ENCODE measurements at places on chromosomes 3 and 15.

- no peak for DNase-seq
These were observed 138.9 kb upstream of the SGO1 start for GRCh38 chr3:20324664-20325478.

DNA sequence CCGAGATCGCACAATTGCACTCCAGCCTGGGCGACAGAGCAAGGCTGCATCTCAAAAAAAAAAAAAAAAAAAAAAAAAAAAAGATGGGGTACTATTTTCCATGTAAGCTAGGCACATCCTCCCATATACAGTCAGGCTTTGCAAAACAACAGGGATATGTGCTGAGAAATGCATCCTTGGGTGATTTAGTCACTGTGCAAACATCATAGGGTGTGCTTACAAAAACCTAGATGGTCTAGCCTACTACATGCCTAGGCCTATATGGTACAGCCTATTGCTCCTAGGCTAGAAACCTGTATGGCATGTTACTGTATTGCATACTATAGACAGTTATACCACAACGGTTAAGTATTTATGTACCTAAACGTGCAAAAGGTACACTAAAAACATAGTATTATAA lies 75.0 kb downstream of the TTBK2 start:
- no peak for DNase-seq

- no peak for DNase-seq
These were observed 443.2 kb upstream of the TBL1XR1 start for GRCh38 chr3:177640319-177640965.

DNA sequence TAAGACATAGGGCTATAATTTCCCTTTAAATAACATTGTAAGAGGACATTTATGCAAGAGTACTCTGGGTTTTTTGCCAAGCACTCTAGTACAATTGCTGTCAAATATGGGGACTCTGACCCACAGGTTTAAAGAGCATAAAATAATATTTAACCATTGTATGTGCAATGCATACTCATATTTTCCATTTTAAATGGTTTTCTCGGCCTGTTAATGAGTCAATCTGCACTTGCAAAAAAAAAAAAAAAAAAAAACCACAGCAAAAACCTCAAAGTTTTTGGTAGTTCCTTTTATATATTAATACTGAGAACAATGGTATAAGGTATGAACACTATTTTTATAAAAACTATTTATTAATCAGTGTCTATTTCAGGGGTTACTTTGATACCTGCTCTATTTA lies 304.0 kb upstream of the CBLB start:
- DNase-seq = no peak

DNA sequence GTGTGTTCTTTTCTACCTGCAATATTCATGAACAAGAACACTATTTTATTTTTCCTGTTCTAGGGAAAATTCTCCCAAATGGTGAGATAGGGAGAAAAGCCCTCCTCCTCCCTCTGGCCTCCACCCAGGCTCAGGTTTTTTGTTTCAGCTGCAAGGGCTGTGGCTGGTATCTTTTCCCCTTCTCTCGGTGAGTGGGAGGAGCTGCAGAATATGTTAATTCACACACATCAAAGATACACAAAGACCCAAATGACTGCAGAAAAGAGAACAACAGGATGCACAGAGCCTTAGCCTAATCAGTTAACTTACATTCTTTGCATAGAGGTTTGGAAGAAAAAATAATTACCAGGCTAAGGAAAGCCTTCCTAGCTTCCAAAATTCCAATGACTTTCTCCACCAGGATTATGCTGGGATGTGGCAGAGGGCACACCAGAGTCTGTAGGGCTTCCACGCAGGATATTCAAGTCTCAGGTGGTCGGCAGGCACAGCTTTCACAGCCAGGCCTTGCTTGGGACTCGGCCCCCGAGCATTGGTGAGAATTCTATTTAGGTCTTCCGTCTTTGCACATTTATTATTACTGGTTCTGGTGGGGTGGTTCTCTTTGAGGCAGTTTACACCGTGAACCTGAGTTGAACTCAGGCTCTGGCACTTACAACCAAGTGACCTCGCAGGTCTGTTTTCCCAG lies 64.9 kb downstream of the ABHD5 start:
- DNase-seq = no peak

DNA sequence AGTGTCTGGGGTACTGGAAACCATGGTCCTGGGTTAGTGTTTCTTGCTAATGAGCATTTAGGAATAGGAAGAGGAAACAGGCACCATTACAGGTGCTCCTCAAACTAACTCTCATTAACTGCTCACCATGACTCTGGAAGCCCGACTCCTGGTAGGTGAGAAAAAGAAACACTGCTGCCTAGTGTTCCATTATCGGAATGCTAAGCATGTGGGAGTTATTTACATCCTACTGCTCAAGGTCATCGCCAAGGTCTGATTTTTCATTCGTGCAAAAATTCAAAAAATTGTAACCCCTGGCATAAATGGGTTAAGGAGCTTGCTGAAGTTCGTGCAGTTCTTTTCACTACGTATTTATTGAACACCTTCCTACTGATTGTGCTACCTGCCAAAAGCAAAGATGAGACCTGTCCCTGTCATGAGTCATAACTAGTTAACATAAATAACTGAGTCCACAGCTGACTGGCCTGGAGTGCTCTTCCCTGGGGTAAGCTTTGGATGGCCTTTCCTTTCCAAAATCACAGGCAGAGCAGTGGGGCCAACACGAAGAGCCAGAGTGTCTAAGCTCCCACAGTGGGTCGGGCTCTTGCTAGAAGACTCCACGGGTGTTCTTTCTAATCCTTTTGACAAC lies 22.7 kb upstream of the PAQR5 start:
- DNase-seq = no peak

DNA sequence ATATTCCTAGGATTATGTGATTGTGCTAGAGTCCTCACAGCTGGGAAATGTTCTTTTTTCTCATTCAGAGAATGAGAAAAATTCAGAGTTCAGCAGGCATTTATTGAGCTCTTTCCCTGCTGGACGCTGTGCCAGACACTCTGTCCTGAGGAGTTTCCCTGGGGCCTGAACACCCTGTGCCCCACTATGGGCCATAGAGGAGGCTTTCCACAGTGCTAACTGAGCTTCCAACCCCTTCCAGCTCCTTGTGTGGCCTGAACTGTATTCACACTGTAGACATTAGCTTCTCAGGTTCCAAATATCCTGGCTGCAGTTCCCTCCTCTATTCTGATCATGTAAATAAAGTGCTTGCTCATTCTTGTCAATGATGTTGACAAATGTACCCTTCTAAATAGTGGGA lies 10.0 kb downstream of the ABHD2 start:
- DNase-seq = no peak

GRCh38 chr15:25671132-25671531 lies 192.0 kb downstream of the ATP10A start:
- no peak for DNase-seq

DNA sequence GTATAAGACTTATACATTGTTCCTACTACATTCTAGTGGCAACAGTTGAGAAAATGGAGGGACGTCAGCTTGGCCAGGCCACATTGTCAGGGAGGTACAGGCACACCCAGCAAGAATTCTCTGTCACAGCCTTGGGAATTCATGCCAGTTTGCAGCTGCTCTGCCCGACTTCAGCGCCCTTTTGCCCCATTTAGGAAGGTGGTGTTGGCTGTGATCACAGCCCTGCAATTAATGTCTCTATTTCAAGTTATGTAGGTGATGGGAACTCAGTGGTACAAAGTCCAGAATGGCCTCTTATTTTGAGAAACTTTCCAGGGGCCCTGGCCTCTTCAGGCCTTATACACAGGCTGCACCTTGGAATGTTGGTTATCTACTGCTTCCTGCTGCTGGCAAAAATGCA lies 26.7 kb downstream of the AMOTL2 start:
- no peak for DNase-seq

DNA sequence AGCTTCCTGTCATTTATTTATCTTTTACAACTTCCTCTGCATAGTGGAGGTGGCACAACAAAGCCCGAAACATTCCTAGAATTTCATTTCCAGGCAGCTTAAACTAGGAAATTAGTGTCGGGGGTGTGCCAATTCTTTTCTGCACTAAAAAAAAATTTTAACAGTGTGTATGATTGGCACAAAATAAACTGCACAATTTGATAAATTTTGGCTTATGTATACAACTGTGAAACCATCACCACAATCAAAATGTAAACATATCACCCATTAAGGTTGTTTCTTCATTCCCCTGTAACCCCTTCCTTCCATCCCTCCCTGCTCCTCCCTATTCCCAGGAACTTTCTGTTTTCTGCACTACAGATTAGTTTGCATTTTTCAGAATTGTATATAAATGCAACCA lies 54.7 kb downstream of the RPL39L start:
- no peak for DNase-seq

- DNase-seq = no peak
These were observed 168.7 kb upstream of the TMCO5A start for GRCh38 chr15:37765786-37766185.

GRCh38 chr15:77478051-77478450 lies 57.4 kb downstream of the HMG20A start:
- DNase-seq = no peak

DNA sequence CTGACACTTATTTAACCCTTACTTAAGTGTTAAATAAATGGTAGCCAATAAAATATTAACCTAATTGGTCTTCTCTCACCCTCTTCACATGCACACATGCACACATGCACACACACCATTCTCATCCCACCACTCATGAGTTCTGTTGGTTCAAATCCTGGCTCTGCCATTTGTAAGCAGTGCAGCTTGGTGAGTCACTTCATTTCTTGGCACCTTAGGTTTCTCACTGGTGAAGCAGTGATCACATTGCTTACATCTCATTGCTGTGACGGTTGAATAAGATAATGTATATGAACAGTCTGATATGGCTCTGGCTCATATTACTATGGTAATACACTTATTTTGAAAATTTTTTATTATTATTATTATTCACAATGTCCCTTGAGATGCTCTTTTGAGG lies 33.8 kb downstream of the RIOX2 start:
- DNase-seq = no peak

GRCh38 chr15:45333550-45333949 lies 44.8 kb downstream of the GATM start:
- DNase-seq = no peak

- DNase-seq = no peak
These were observed 22.0 kb downstream of the STARD5 start for GRCh38 chr15:81301815-81302399.

GRCh38 chr3:14407203-14407602 lies 4.8 kb downstream of the SLC6A6 start:
- no peak for DNase-seq

DNA sequence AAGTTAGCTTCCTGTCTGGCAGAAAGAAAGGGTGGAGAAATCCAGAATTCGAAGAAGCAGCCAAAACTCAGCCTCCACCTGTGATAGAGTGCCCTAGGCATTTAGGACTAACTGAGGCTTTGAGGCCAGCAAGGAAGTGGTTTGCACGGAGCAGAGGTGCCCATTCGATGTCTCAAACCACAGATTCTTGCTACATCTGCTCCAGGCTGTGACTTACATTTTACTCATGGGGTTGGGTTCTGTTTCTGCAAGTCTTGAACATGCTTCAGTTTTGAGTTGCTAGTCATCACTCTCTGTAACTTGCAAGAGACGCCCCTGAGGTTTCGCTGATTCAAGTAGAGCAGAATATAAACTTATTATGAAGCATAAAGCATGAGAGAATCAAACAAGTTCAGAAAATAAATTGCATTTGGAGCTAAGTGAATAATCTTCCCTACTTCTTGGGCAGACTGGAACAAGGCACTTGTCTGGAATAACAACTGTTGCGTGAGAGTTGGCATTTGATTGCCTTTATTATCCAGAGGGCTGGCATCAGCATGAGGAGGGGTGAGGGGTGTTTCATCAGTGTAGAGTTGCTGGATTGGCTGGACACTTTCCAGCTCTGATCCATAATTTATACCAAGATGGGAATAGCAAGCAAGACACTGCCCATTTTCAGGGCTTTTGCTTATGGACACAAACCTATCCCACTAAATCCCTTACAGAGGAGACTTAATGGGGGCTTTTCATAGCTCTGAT lies 256.5 kb downstream of the AGBL1 start:
- peak; percentile 6 for DNase-seq

DNA sequence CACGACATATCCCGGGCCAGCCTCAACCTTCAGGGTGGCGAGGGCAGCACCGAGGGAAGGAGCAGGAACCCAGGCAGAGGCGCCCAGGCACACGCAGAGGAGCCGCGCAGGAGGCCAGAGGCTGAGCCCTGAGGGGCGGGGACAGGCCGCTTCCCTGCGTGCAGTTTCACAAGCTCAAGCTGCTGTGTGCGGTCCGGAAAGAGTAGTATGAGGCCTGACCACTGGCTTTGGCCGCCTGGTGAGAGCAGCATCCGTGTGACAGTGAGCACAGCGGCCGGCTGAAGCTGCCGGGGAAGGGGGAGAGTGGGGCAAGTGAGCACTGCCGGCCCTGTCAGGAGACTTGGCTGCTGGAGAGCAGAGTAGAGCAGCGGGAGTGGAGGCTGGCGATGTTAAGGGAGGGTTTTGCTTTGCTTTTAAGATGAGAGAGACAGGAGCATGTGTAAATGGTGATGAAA lies 8.7 kb downstream of the ZDHHC19 start:
- DNase-seq = no peak
